Right ventricle myocardium superior (tissue), 1 donor: ENCODE measurements at places on chromosomes 16 and 17. TPM values are rescaled to one million over a fixed set of nuclear protein-coding genes. Genes with fewer than 3 reads are reported as not detected.

DNA sequence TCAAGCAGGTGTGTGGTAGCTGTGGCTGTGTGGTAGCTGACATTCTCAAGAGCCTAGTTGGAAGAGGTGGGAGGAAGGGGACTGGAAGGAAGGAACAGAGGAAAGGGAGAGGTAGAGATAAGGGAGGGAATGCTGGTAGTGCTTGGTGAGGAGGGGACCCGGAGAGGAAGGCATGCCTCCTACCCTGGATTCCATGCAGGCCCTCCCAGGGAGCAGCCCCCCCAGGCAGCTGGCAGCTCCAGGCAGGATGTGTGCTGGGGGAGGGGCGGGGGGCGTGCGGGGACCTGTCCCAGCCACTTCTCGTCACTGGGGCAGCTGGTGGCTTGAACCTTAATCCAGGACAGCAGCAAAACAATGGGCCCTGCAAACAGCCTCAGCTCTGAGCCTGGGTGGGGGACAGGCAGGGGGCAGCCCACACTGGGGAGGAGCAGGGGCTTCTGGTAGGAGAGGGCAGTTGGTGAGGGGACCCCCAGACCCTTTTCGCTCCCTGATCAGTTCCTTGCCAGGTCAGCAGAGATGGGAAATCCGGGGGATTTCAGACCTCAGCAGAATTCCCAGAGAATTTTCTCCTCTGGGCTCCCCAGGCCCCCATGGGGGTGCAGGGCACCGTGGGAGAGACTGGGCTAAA is 27.1 kb downstream of the ARHGAP23 start:
- DNase-seq = no peak

- DNase-seq = no peak
Measured at GRCh38 chr17:57651451-57651850, 93.6 kb downstream of the CCDC182 start.

DNA sequence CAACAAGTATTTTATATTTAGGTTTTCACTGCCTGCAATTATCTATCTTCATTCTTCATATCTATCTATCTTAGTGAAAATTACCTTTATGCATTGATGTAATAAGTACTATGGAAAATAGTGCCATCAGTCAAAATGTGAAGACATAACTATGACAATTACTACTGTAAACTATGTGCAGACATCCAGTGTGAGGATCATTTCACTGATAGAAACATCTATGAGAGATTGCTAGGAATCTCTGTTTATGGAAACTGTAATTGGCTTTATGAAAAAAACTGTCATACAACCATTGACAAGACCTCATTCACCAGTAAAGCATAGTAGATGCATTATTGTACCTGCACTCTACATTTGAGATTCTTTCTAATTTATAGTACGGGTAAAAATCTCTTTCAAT is 401.0 kb downstream of the PMP22 start:
- no peak for DNase-seq

DNA sequence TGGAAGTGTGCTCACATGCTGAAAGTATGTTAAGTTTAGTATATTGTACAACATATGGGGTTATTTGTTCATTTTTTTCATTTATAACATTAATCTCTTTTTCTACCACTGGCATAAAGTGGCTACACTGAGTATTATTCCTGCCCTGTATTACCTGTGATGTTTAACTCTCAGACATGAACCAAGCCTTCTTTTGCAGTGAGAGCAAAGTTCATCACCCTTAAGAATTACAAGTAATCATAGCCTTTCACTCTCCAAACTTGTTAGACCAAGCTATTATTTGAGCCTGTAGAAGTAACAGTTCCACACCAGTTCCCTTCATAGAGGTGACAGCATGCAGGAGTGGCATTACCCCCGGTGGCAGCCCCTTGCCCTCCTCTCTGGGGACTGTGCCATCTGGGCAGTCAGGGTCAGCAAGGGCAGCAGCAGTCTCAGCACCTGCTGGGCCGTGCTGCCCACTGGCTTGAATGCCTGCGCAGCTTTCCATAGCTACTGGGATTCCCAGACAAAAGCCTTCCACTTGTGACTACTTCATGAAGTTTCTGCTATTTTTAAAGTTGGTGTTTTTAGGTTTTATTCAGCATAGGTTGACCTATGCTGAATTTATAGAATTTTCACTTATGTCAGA is 71.3 kb downstream of the TMC6 start:
- DNase-seq = no peak

DNA sequence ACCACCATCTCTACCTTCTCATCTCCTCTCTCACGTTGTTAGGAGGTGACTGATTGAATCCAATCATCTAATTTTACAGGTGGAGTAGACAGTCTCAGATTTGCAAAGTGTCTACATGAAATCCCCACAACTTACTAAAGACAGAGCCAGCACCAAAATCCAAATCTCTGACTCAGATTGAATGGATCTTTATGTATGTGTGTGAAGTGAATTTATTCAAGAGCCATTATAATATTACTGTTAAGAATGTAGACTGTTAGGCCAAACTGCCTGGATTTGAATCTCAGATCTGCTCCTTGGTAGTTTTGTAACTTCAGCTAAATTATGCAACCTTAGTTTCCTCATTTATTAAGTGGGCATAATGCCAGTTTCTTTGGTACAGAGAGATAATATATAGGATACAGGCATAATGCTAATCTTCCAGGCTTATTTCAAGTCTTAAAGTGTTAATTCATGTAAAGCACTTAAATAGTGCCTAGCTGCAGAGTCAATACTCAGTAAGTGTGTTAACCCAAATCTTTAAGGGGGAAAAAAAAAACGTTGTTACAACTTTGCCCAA is 12.7 kb downstream of the CNEP1R1 start:
- DNase-seq = no peak

The GPRC5C gene
- 30.5 TPM for total RNA-seq

DNA sequence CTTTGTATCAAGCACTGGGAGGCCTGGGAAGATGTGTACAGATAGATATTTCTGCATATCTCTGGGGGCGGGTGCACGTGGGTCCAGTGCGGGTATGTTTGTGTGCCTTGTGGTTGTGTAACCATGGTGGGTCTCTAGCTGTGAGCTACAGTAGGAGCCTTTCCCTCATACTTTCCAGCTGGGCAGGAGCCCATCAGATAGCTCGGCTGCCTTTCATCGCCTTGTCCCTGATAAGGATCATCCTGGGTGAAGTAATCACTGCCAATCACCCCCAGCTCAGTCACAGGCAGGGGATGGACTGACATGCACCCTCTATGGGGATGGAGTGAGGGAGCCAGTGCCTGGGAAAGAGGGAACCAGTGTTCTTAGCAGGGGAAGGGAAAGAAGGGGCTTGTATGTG is 3.2 kb upstream of the SCRN2 start:
- no peak for DNase-seq

- DNase-seq = no peak
Measured at GRCh38 chr17:61595418-61596186, 4.6 kb upstream of the NACA2 start.

- DNase-seq = no peak
Measured at GRCh38 chr17:66711881-66712321, 123.0 kb upstream of the CACNG5 start.

GRCh38 chr17:80067393-80067986 is 31.0 kb downstream of the CCDC40 start:
- DNase-seq = no peak

The MARVELD3 gene
- not detected for total RNA-seq

DNA sequence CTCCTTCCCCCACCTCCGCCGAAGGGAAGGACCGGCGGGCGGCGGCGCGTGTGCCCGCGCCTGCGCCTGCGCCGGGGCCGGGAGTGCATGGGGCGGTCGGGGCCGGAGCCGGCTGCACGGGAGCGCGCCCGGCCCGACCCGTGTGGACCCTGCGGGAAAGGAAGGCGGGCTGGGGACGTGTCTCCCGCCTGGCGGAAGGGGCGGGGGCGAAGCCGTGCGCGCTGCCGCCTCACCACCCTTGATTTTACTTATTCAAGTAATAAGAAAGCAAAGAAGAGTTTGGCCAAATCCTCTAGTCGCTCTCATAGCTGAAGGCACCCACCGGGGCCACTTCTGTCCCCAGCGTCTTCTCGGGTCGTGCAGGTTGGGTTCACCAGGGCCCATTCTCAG is 596 bp upstream of the PFN1 start:
- DNase-seq = peak; percentile 91

DNA sequence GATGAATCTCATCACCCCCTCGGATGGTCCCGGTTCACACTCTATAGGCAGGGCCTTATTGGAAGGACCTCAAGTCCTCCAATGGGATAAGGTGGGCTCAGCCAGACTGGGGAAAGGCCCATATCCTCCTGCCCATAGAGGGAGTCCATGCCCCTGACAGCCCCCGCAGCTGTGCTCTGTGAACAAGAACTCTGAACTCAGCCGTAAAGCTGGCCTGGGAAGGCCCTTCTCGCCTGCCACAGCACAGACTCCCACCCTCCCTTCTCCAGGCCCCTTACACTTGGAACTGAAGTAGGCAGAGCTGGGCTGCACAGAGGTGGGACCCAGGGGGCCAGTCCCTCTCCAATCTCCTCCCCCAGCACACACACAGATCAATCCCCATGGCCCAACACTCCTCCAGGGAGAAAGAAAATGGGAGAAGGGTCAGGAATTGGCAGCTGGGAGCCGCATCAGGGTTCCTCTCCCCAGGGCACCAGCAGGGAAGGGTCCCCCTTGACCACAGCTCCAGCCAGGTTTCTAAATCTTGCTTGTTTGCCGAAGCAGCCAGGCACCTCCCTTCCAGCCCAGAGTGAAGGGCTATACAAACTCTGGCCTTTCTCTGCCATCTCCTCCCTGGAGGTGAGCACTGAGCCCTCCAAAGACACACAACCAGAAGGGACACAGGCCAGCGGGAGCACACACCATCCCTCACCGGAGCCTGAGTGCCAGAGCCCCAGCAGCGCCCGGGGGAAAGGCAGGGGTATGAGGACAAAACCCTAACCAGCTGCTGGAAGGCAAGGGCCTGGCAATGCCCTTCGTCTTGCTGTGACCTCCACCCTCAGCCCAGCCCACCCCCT is 454.1 kb downstream of the SOX9 start:
- no peak for DNase-seq

- no peak for DNase-seq
Measured at GRCh38 chr16:28155293-28155692, 56.5 kb downstream of the XPO6 start.

DNA sequence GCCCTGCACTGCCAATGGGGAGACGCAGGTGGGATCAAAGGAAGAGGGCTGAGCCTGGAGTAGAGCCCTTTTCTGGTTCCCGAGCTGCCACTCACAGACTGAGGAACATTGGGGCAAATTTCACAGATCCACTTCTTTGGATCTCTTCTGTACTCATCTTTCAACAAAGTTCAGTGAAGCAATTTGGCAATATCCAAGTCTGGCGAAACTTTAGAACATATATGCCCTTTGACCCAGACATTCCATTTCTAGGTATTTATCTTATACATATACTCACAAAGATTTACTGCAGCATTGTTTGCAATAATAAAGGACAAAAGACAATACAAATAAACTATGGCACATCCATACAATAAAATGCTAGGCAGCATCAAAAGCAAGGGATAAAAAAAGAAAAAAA is 4.9 kb downstream of the ZDHHC1 start:
- DNase-seq = no peak

GRCh38 chr17:50283714-50284113 is 9.4 kb downstream of the TMEM92 start:
- no peak for DNase-seq

The HOXB1 gene
- total RNA-seq = not detected
